Mesothelial cell of epicardium (in vitro differentiated cells): ENCODE measurements at places on chromosomes 5 and 9.

DNA sequence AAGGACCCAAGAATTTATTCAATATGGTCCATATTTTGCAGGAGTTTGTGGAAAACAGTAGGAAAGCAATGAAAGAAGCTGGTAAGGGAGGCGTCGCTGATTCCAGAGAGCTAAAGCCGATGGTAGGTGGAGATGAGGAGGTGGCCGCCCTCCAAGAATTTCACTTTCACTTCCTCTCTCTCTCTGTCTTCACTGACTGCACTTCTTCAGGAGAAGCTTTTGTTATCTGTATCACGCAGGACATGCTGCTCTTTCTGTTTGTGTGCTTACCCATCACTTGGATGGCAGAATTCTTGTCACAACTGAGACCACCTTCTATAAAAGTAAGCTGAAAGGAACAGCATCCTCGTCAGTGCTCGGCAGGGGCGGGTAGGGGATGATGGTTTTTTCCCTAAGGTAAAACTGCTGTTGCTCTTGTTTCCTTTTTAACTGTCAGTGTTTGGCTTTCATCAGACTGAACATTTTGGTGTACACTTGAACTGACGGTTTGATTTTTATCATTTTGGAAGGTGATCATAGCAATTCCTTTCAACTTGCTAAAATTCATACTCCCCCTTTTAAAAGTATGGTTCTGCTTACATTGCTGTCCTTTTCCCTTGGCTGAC is 62.4 kb upstream of the FSD1L start:
- H3K4me3 ChIP-seq = no peak overlapping the region
- H3K4me1 ChIP-seq = no peaks in the 10 kb centered on the region
- H3K36me3 ChIP-seq = peaks cover 18% of the 10 kb centered on the region

- H3K27ac ChIP-seq = no peak overlapping the region
- no peaks in the 10 kb centered on the region for H3K27me3 ChIP-seq
- H3K4me1 ChIP-seq = peaks cover 13% of the 10 kb centered on the region
- DNase-seq = no peak
- no peaks in the 10 kb centered on the region for H3K36me3 ChIP-seq
These were observed 65.8 kb downstream of the ISL1 start for GRCh38 chr5:51449026-51449425.

- H3K27ac ChIP-seq = peak overlapping the region; percentile 8
- peaks cover 32% of the 10 kb centered on the region for H3K4me1 ChIP-seq
- no peak for DNase-seq
These were observed 26.3 kb upstream of the CEP120 start for GRCh38 chr5:123449424-123449974.

DNA sequence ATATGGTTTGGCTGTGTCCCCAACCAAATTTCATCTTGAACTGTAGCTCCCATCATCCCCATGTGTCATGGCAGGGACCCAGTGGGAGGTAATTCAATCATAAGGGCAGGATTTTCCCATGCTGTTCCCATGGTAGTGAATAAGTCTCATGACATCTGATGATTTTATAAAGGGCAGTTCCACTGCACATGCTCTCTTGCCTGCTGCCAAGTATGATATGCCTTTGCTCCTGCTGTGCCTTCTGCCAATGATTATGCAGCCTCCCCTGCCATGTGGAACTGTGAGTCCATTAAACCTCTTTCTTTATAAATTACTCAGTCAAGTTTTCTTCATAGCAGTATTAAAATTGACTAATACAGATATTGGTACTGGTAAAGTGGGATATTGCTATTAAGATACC is 42.4 kb downstream of the MARCHF11 start:
- no peak for DNase-seq
- H3K4me1 ChIP-seq = no peaks in the 10 kb centered on the region
- no peaks in the 10 kb centered on the region for H3K36me3 ChIP-seq

DNA sequence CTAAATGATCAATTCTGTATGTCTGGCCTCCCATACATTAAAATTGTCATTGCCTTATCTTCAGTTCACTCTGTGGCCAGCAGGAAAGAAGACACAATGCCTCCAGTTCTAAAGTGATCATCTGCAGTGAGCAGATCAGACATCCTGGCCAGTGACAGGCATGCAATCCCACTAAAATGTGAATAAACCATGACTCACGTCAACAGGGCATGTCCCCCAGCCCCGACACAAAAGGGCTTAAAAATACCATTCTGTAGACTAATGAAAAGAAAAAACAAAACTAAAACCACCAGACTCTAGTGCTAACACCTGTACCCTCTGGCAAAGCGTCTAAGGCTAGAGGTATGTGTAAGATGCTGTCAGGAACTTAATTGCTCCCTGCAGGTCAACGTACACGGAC is 38.5 kb downstream of the DDX31 start:
- no peak overlapping the region for H3K4me3 ChIP-seq
- peaks cover 6% of the 10 kb centered on the region for H3K4me1 ChIP-seq
- DNase-seq = no peak
- no peaks in the 10 kb centered on the region for H3K27me3 ChIP-seq
- H3K36me3 ChIP-seq = peaks cover 38% of the 10 kb centered on the region
